SK-N-SH treated with all-trans-retinoic acid at 6 μM for 48 hours (cell line): ENCODE measurements at places on chromosomes 1 and 21.

DNA sequence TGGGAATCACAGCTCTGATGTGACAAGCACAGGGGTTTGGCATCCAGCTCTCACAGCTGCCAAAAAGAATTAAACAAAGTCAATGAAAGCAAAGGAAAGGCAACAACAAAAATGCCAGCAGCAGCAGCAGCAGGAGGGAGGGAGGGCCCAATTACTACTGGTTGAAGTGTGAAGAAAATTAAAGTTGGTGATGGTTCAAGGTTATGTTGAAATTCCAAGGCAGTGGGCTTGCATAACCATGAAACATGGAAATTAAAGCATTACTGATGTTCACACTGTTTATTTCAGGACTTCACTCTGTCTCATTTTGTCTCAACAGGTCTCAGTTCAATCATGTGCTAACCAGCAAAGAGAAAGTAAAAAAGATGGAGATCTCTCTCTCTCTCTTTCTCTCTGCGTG, 220.3 kb upstream of the LYPLAL1 start:
- no peak for ATAC-seq

- no peak for ATAC-seq
Measured at GRCh38 chr1:145740269-145740668, 21.0 kb downstream of the CD160 start.

DNA sequence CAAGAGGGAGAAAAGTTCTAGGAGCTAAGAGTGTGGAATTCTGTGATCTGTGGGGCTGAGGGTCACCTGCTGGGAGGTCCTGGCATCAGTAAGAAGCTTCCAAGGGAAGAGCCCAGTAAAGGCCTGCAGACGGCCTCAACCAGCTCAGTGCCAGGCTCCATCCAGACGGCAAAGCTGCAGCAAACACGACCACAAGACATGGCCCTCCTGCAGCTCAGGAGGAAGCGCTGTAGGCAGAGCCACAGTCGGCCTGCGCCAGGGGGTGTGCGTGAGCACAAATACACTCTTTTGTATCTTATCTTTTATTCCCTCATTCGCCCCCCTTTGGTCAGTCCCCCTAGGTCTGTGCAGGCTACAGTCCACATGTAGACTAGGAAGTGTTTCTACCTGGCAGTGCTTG, 13.4 kb downstream of the C1orf174 start:
- no peak; the same call in 2 of the 3 replicates for ATAC-seq

- ATAC-seq, result no peak
Measured at GRCh38 chr1:91803847-91804545, 82.0 kb downstream of the TGFBR3 start.

DNA sequence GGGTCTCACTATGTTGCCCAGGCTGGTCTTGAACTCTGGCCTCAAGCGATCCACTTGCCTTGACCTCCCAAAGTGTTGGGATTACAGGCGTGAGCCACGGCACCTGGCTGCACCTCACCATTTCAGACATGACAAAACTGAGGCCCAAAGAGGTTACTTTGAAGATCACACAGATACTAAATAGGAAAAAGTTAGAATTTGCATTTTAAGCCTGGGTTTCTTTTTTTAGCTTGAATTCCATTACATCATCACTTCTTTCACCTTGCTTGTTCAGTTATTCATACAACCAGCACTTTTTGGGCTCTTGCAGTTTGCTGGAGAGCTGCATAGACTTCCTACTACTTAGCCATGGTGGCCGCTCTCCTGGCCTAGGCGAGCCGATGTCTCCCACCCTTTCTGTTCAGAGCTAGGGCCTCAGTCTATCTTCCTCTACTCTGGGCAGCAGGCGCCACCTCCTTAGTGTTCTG, 16.3 kb upstream of the CD2 start:
- no peak for ATAC-seq

DNA sequence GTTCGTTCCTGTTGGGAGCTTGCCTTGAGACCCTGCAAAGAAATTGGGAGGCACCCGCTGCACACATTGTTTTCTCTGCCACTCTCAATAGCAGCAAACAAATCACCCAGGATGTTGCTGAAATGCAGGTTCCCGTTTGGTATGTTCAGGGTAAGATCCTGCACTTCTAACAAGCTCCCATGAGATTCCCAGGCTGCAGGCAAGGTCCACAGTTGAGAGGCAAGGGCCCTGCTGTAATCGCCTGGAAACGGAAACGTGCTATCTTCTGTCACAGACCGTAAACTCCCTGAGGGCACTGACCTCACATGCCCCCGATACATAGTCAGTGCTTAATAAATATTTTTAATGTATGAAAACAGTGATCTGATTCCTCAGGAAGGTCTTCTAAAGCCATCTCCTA, 37.8 kb downstream of the XCL1 start:
- no peak; the same call in 2 of the 3 replicates for ATAC-seq

DNA sequence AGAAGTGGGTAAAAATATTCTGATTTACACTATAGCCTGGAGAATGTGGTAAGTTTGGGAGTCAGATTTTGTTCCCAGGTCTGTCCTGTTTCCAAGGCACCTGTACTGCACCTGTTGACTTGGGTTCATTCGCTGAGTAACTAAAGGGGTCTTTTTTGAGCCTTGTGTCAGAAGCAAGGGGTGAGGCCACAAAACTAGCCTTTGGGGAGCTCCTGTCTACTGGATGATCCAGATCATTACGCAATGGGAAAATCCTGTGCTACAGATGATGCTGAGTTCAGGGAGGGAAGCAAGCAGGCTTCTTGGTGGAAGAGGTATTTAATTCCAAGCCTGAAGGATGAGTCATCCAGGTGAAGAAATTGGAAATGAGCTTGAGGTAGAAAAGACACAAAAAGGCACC, 424.0 kb downstream of the MATN1 start:
- ATAC-seq, result no peak

- no peak for ATAC-seq
Measured at GRCh38 chr1:172697534-172698002, 38.7 kb downstream of the FASLG start.
